ENCODE measurements at places on chromosomes 7 and 10.

DNA sequence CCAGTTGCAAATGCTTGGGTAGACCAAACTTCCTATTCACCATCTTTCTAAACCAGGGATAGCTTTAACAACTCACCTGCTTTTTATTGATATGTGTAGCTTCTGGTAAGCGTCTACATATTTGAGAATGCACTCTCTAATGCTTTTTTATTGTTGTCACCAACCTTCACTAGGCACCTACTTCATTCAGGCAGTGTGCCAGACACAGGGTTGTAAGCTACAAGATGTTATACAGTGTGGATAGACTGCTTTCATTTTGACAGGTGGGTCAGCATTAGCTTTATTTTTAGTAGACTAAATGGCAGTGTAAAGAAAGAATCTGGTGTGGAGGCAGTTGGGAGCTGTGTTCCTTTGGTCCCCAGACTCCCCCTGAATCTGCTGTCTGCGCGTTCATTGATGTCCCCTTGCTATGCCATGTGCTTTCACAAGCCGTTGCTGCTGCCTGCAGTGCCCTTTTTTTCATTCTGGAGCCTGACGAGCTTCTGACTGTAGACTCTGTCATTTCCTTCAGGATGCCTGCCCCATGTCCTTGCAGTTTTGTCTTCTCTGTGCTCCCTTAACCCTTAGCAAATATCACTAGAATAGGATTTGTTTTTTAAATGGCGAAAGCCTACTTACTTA lies 32.1 kb downstream of the NRF1 start:
- no peak for DNase-seq

GRCh38 chr10:19800161-19800560 lies 16.1 kb upstream of the PLXDC2 start:
- DNase-seq = no peak

- DNase-seq = no peak
These were observed 245.5 kb upstream of the TCERG1L start for GRCh38 chr10:131556897-131557495.

DNA sequence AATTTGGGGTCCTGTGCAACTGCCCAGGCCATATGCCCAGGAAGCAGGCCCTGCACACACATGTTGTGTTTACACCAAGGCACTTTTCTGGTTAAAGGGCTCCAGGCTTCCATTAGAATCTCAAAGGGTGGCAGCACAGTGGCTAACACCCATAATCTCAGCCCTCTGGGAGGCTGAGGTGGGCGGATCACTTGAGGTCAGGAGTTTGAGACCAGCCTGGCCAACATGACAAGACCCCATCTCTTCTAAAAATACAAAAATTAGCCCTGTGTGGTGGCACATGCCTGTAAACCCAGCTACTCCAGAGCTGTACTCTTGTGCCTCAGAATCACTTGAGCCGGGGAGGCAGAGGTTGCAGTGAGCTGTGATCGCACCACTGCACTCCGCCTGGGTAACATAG lies 53.6 kb downstream of the SPOCK2 start:
- DNase-seq = no peak

DNA sequence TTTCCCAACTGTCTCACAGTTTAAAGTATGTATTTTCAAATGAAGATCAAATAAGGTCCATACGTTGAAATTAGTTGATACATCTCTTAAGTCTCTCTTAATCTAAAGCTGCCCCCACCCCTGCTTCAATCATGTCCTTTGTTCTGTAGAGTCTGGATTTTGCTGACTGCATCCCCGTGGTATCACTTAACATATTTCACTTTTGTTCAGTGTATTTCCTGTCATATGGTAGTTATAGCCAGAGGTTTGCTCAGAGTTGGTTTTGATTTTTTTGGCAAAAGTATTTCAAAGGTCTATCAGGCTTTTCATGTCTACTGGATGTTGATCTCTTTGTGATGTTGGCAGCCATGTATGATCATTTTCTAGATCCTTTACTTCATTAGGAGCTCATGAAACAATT lies 54.4 kb upstream of the ARID5B start:
- DNase-seq = no peak

DNA sequence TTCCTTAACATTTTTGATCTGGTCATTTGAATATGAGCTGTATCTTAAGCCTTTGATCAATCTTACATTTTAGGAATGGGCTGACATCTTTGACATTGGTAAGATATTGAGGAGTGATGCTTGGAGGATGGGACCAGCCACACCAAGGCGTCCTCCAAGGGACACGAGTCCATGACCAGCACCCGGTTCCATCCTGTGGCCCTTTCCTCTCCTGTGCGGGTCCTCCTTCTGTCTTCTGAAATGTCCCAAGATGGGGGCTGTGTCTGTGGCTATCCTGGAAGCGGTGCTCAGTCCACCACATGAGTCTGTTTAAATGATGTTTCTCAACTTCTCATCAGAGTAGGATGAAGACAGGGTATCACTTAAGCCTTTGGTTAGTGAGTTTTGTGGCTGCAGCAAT lies 67.3 kb upstream of the SHH start:
- no peak for DNase-seq

DNA sequence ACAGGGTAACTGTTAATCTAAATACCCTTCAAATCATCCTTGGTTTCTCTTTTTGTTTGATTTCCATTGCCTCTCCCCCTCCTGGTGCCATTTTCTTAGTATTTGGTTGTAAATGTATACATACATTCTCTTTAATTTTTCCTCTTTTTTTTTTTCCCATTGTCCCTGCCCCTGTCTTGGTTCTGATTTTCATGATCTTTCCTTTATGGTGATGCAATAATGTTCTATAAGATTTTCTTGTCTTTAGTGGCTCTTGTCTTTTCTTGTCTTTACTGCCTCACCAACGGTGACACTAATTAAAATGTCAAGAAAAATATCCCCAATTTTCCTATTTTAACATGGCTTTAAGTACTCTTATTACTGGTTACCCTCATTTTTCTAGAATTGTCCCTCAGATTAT lies 135.9 kb upstream of the POT1 start:
- no peak for DNase-seq

DNA sequence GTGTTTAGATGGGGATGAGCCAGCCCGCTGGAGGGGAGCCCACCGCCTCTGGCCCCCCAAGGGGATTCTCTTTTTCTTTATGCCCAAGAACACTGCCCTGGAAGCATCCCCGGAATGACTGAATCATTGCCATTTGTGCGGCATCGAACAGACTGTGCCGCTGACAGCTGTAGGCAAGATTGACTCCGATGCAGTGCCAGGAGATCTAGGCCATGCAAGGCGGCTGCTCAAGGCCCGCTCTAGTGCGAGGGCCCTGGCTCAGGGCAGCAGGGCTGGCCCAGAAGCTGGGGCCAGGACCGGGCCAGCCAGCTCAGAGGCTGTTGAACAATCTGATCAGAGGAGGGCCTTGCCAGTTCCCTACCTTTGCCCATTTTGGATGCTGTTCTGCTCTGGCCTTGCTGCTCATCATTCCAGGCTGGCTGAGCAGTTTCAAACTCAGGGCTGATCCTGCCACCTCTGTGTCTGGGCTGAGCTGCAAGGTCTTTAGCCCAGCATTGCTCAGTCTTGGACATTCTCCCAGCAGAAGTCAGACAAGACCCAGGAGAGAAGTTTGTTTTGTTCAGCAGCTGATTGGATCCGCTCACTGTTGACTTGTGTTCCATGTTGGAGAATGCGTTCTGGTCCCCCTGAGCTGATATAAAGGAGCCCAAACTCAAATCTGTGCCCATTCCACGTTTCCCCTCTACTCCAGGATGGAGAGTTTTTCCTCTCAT lies 485.3 kb upstream of the GALNT17 start:
- DNase-seq = no peak

DNA sequence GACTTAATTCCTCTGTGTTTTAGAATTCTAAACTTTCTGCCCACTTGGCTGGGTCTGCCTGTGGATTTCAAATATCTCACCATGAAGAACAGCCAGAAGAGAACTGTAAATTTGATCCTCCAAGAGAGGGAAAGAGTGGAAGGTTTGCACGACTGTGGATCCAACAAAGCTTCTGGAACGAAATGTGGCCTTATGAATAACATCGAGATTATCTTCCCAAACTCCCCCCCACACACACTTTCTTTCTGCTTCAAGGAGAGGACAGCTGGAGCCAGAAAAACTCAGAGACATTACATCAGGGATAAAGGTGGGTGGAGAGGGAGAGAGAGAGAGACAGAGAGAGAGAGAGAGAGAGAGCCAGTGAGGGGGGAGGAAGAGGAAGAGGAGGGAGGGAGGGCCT lies 570.1 kb upstream of the MGMT start:
- no peak for DNase-seq

- DNase-seq = no peak
These were observed 29.8 kb downstream of the ZMIZ1 start for GRCh38 chr10:79098596-79099015.

DNA sequence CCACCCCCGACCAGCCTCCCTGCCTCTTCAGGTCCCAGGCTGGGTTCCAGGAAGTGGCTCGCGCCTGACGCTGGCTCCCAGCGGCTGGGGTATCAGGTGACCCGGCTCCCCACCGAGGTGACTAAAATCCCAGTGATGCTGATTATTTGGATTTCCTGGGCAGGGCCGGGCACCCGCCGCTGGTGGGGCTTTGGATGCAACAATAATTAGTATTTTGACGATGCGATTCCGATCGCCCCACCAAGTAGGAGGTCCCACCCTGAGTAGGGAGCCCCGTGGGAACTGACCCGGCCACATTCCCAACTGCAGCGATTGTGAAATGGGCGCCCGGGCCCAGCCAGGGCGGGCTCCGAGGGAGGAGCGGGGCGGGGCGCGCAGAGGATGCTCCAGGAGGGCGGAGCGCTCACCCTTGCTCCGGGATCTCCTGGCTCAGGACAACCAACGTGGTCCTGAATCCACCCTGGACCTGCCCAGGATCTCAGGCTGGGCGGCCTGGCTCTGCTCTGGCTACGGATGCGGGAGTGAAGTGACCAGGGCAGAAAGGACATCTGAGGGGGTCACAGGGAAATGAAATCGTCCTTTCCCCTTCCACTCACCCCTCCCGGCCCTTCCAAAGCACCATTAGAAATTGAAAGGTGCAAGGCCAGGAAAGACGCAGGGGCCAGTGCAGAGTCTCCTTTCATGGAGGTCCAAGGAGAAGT lies 32.6 kb downstream of the DUSP5 start:
- DNase-seq = peak; percentile 63

DNA sequence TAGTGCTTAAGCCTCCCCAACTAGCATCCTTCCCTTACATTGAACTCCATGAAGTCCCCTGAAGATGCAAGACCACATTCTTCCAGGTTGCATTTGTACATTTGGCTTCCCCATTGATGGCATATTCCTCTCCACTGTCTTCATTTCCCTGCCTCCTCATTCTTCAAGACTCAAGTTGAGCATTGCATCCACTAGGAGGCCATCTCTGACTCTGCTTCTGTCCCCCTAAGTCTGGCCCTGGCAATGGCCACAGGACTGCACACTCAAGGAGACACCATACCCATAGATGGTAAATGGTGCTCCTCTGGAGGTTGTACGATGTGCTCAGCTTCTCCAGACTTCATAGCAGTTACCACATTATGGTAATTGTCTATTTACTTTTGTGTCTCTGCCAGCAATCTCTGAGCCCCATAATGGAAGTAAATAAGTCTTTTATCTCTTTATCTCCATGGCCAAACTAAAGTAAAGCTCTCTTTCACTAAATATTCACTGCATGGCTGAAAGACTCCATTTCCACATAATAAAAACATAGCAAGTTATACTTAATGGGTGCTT lies 112.6 kb downstream of the PTPRZ1 start:
- DNase-seq = no peak

Data from retinal pigment epithelial cell (primary cell).